ENCODE measurements at places on chromosomes 1 and 21.

GRCh38 chr1:248804771-248805681, 20.7 kb downstream of the SH3BP5L start:
- DNase-seq, result no peak

GRCh38 chr21:39644062-39644560, 31.4 kb downstream of the B3GALT5 start:
- no peak for DNase-seq

GRCh38 chr1:185433667-185434066, 116.6 kb upstream of the IVNS1ABP start:
- no peak for DNase-seq

- DNase-seq, result no peak
These were observed 37.0 kb downstream of the F3 start for GRCh38 chr1:94504601-94505000.

GRCh38 chr1:109392037-109392787, 5.5 kb downstream of the SORT1 start:
- no peak for DNase-seq

- DNase-seq, result no peak
These were observed 164.7 kb downstream of the GALNT2 start for GRCh38 chr1:230231774-230232145.

DNA sequence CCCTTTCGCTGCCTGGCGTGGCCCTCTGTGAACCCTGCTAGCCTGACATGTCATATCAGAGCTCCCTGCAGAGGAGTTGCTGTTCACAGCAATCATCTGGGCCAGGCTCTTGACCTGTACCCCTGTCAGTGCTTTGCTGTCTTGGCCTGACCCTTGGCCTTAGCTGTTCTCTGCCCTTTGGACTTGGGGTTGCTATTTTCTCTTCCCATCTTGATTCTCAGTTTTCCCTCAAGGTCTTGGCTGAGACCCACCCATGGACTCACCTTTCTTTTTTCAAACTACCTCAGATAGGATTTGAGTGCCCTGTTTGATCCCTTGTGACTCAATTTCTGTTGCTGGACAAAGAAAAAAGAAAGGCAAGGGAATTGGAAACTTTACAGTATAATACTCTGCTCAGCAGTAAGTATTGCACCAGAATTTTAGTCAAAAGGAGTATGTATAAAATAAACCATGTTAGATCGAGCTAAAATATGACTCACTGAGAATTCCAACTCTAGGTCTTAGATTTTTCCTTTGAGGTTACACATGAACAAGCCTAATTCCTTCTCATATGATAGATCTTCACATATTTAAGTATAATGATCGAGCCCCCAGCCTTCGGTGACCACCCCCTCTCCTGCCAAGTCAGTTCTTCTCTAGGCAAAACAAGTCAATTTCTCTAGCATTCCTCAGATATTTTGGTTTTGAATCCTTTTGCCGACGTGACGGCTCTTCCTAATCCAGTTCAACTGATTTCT, 110.5 kb downstream of the NGF start:
- DNase-seq, result no peak

- peak; percentile 75 for DNase-seq
These were observed 12.4 kb upstream of the SLC19A1 start for GRCh38 chr21:45554477-45555175.

DNA sequence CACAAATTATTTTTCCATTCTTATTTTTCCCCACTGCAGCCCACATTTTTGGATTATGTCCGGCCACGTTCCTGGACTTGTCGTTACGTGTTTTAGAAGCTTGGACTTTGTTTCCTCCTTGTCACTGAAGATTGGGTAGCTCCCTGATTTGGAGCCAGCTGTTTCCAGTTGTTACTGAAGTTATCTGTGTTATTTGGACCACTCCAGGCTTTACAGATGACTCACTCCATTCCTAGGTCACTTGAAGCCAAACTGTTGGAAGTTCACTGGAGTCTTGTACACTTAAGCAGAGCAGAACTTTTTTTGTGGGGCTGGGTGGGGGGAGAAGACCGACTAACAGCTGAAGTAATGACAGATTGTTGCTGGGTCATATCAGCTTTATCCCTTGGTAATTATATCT, 12.2 kb upstream of the AXDND1 start:
- DNase-seq, result no peak

- no peak for DNase-seq
These were observed 118.9 kb downstream of the HHAT start for GRCh38 chr1:210447456-210448057.

DNA sequence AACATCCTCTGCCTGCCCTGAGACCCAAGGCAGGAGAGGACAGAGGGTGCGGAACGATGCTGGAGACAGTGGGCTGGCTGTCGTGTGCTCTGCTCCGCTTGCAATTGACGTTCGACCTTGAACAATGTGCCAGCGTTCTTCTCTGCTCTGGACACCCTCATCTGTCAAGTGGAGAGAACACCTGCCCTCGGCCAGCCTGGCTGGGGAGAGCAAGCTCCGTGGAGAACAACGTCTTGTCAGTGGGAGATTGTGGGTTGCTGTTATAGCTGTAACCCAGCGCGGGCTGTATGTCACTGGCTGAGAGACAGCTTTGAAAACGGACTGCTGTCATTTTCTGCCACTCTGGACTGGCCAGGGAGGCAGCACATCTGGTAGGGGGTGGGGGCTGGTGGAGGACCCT, 14.7 kb downstream of the KIAA1614 start:
- no peak for DNase-seq

DNA sequence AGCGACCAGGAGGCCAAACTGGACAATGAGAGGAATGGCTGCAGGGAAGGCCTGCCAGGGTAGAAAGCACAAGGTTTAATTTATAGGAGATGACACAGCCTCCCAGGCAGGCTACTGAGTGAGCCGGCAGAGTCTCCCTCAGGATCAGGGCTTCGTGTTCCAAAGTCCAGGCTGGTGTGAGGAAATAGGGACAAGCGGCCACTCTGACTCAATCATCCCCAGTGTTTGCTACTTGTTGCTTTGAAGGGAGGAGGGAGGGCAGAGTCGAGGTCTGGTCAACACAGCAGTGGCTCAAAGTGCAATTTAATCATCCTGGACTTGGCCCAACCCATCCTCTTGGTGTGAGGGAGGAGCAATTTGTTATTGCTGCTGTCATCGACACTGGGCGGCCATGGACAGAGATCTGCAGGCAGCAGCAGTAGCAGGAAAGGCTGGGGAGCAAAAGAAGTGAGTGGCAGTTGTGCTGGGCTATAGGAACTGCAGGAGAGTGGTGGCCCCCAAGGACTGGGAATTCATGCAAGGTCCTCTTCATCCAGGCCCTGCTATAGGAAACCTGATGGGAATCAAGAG, 27.5 kb downstream of the TBX15 start:
- DNase-seq, result no peak

- DNase-seq, result peak; percentile 43
These were observed 4.2 kb upstream of the ADORA3 start for GRCh38 chr1:111507411-111508201.

DNA sequence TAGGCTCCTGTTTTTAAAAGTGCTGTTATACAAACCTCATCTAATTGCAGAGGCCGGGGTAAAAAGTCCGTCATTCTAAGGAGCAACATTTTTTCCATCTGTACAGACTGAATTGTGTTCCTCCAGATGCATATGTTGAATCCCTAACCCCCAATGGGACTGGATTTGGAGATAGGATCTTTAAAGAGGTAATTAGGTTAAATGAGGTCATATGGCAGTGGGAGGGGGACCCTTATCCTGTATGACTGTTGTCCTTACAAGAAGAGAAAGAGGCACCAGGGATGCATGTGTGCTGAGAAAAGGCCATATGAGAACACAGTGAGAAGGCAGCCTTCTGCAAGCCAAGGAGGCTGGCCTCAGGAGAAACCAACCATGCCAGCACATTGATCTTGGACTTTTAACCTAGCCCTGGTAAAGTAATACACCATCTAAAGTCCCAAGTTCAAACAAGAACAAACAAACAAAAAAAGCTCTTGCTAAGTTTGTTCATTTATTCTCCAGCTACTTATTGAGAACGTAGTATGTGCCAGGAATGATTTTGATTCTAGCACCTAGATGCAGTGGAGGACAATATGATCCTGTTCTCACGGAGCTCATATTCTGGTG, 352.4 kb downstream of the NTNG1 start:
- no peak for DNase-seq

- no peak for DNase-seq
These were observed 303.8 kb downstream of the NPHP4 start for GRCh38 chr1:5688081-5689077.

DNA sequence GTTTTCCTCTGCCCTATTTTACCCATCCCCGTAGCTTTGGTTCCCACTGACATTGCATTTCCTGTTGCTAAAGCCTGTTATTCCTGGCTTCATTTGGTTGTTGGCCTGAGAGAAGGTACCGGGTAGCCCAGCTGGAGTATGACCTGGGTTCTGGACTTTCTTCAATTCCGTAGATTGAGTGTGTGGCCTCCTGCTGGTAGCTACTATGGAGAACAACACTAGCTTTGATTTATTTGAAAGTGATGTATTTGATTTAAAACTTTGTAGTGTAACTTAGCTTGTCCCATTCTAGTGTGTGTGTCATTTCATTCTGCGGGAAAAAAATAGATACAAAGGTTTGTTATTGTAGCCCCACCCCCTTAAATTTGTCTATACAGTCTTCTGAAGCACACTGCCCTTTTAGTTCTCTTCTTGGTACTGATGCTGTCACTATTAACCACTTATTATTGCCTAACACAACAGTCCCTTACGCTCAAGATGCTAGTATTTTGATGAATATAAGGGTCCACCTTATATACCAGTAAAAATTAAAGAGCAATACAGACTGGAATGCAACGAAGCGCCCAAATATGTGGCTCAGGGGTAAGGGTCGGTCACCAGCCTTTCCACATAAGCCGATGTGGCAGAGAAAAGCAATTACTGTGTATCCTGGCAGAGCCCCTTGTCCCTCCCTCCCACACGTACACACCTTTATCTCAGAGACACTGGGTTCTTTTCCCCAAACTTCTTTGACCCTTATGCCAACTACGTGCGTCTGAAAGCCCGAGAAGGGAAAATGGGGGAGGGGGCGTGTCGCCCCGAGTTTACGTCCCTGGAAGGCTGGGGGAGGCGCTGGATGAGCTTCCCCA, 643 bp upstream of the MOV10 start:
- DNase-seq, result no peak

GRCh38 chr1:106366627-106367319, 689.7 kb upstream of the PRMT6 start:
- no peak for DNase-seq

DNA sequence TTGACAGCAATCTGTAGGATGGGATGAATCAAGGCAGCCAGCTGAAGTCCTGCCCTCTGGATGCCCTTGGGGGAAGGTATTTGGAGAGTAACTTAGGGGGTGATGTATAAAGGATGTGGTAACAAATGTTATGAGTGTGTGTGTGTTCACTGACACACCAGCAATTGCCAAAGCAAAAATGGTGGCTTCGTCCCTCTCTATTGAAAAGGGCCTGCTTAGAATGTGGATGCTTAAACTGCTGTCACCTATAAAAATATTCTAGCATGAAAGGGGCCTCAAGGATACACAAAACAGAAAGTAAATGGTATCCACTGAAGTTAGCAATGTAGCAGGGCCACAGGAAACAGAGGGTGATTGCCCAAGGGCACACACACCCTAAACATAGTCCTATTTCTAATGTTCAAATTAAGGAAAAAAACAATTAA, 15.1 kb upstream of the AIM2 start:
- DNase-seq, result peak; percentile 16

GRCh38 chr1:243286409-243287122, 30.7 kb downstream of the SDCCAG8 start:
- no peak for DNase-seq

GRCh38 chr1:196309386-196309785, 298.9 kb downstream of the KCNT2 start:
- DNase-seq, result no peak

GRCh38 chr21:26057477-26058170, 112.9 kb downstream of the APP start:
- DNase-seq, result no peak

GRCh38 chr1:173445164-173445563, 32.0 kb upstream of the PRDX6 start:
- DNase-seq, result no peak

DNA sequence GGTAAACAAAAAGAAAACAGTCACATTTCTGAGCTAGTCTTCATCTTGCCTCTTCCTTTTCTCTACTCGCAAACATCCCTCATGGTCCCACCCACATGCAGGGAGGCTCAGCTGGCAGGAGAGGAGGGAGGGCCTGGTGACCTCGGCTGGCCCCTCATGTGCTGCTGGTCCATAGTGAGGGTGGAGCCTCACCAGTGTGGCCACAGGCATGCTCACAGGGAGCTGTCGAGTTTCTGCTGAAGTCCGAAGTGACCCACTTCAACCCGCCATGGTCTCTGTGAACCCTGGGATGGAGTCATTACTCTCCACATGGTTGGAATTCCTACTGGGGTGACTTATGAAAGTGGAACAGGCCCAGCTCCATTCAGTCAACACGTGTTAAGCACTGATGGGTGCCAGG, 253.4 kb downstream of the RHOU start:
- DNase-seq, result no peak

GRCh38 chr1:246005067-246005466, 502.0 kb downstream of the SMYD3 start:
- no peak for DNase-seq

DNA sequence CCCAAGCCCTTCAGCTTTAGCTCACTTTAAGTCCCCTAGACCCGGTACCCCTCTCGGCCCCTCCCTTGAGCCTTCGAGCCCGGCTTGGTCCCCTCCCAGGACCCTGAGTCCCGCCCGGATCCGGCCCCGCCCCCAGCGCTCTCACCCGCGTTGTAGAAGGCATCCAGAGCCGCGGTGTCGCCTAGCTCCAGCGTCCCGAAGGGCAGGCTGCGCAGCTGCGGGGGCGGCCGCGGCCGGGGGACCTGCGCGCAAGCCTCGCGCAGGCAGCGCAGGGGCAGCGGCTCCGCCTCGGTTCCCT, 699 bp downstream of the MAP3K6 start:
- DNase-seq, result peak; percentile 73

DNA sequence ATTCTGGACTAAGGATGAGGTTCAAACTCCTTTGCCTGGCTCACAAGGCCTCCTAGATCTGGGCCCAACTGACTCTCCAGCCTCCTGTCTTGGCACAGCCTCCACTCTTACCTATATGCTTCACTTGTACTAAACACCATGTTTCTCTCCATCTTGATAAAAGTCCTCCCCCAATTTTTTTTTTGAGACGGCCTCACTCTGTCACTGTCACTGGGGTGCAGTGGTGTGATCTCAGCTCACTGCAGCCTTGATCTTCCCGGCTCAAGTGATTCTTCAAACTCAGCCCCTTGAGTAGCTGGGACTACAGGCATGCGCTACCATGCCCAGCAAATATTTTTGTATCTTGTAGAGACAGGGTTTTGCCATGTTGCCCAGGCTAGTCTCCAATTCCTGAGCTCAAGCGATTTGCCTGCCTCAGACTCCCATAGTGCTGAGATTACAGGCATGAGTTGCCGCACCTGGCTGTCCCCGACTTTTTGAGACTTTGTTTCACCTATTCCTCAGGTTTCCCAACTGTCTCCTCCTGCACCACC, 39.7 kb downstream of the CD34 start:
- DNase-seq, result no peak

DNA sequence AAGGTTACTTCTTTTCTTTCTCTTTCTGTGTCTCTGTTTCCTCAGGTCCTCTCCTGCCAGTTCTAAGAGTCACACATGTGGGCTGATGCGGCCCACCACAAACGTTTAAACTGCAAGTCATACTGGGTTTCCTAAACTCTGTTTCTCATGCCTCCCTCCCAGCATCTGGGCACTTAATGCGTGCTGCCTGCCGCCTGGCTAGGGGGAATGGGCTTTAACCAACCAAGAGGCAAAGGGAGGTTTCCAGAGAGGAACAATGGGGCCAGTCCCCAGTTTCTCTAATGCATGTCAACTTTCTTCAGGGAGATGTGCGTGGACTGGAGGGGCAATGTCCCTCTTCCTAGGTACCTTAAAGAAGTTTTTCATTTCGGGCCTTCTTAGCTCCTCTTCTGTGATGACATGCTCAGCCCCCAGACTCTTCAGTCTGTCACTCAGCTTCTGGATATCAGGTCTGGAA, 19.9 kb upstream of the SRSF4 start:
- no peak for DNase-seq
